ENCODE measurements at places on chromosomes 2 and 18. TPM values are rescaled to one million over a fixed set of nuclear protein-coding genes. Genes with fewer than 3 reads are reported as not detected.
A peak's percentile ranks its signal among the peaks of the same experiment; 100 is the strongest.

GRCh38 chr2:10794876-10795275 is 17.7 kb downstream of the PDIA6 start:
- H3K36me3 ChIP-seq, result peaks cover 54% of the 10 kb centered on the region
- H3K27me3 ChIP-seq, result no peaks in the 10 kb centered on the region
- no peak for DNase-seq
- no peak overlapping the region for H3K27ac ChIP-seq
- no peak overlapping the region for H3K4me3 ChIP-seq
- no peaks in the 10 kb centered on the region for H3K4me1 ChIP-seq

- H3K27ac ChIP-seq, result peak overlapping the region; percentile 40
- H3K27me3 ChIP-seq, result no peaks in the 10 kb centered on the region
- H3K4me3 ChIP-seq, result no peak overlapping the region
- DNase-seq, result no peak
- peaks cover 23% of the 10 kb centered on the region for H3K4me1 ChIP-seq
Measured at GRCh38 chr2:55157474-55157884, 74.6 kb downstream of the CLHC1 start.

GRCh38 chr2:241197947-241198346 is 9.5 kb downstream of the ANO7 start:
- DNase-seq, result no peak
- H3K27me3 ChIP-seq, result no peaks in the 10 kb centered on the region
- H3K4me3 ChIP-seq, result no peak overlapping the region
- no peak overlapping the region for H3K27ac ChIP-seq
- H3K36me3 ChIP-seq, result no peaks in the 10 kb centered on the region
- no peaks in the 10 kb centered on the region for H3K4me1 ChIP-seq

- no peak overlapping the region for H3K27ac ChIP-seq
- H3K4me3 ChIP-seq, result no peak overlapping the region
- H3K36me3 ChIP-seq, result no peaks in the 10 kb centered on the region
- no peaks in the 10 kb centered on the region for H3K27me3 ChIP-seq
- DNase-seq, result no peak
Measured at GRCh38 chr2:146661473-146662096, 1183.2 kb upstream of the ACVR2A start.

DNA sequence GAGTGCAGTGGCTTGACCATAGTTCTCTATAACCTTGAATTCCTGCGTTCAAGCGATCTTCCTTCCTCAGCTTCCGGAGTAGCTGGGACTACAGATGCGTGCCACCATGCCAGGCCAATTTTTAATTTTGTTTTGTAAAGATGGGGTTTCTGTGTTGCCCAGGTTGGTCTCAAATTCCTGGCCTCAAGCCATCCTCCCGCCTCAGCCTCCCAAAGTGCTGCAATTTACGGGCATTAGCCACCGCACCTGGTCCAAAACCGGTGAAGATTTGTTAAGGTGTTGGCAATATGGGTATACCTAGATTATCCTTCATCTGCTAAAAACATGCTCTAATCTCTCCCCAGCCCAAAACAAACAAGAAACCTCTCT is 1.3 kb upstream of the EIF2AK3 start:
- H3K36me3 ChIP-seq, result no peaks in the 10 kb centered on the region
- H3K27me3 ChIP-seq, result no peaks in the 10 kb centered on the region
- peaks cover 16% of the 10 kb centered on the region for H3K4me1 ChIP-seq
- peak overlapping the region; percentile 29 for H3K4me3 ChIP-seq

DNA sequence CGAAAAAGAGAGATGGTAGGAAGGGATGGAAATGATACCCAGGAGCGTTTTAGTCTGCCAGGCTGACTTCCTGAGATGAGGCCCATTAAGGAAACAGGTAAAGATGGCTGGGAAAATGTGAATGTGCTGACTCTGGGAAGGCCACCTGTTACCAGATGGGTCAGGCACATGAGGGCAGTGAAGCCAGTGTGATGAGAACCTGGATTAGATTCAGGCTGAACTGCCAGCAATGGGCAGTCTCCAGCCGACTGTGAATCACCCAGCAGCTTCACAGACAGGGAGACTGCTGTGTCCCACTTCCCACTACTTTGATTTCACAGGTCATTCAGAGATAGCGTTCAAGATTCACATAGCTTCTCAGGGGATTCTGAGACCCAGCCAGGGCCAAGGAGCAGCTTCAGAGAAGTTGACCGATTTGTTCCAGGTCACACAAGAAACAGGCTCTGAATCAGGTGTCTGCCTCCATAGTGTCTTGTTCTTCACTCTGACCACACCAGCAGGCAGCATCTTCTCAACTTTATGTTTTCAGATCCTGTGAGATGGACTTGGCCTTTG is 26.4 kb downstream of the CAPN13 start:
- no peaks in the 10 kb centered on the region for H3K4me1 ChIP-seq
- no peak overlapping the region for H3K4me3 ChIP-seq
- no peak overlapping the region for H3K27ac ChIP-seq
- no peaks in the 10 kb centered on the region for H3K36me3 ChIP-seq
- no peak for DNase-seq

- no peak for DNase-seq
- no peaks in the 10 kb centered on the region for H3K36me3 ChIP-seq
- no peaks in the 10 kb centered on the region for H3K27me3 ChIP-seq
Measured at GRCh38 chr2:237617587-237617982, 9.8 kb upstream of the LRRFIP1 start.

GRCh38 chr18:32909798-32910561 is 137.2 kb upstream of the KLHL14 start:
- peaks cover 10% of the 10 kb centered on the region for H3K4me1 ChIP-seq
- H3K27ac ChIP-seq, result no peak overlapping the region
- no peak overlapping the region for H3K4me3 ChIP-seq
- no peaks in the 10 kb centered on the region for H3K27me3 ChIP-seq

- H3K4me3 ChIP-seq, result no peak overlapping the region
- DNase-seq, result no peak
- H3K27ac ChIP-seq, result no peak overlapping the region
- H3K27me3 ChIP-seq, result no peaks in the 10 kb centered on the region
Measured at GRCh38 chr2:15486770-15487169, 74.4 kb downstream of the NBAS start.

GRCh38 chr2:189593115-189593514 is 12.5 kb upstream of the SLC40A1 start:
- H3K36me3 ChIP-seq, result no peaks in the 10 kb centered on the region
- no peak overlapping the region for H3K4me3 ChIP-seq
- H3K4me1 ChIP-seq, result no peaks in the 10 kb centered on the region
- no peak overlapping the region for H3K27ac ChIP-seq
- DNase-seq, result no peak
- no peaks in the 10 kb centered on the region for H3K27me3 ChIP-seq

DNA sequence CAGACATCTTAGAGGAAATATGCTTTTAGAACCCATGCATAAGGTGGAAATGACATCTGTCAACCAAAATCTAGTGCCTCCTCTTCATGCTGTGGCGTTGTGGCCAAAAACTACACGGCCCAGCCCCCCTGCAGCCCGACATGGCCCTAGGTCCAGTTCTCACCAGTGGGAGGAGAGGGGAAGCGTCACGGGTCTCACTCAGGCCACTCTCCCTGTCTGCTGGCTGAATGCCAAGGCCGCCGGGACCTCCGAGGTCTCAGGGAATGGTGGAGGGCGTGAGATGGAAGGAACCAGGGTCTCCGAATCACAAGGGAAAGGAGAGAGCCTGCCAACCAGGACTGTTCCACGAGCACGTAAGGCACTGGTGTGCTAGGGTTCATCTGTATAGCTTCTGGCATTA is 361.0 kb downstream of the ANAPC1 start:
- H3K27me3 ChIP-seq, result no peaks in the 10 kb centered on the region
- DNase-seq, result no peak
- H3K4me3 ChIP-seq, result no peak overlapping the region
- no peaks in the 10 kb centered on the region for H3K4me1 ChIP-seq

- no peak overlapping the region for H3K4me3 ChIP-seq
- no peak for DNase-seq
- H3K36me3 ChIP-seq, result no peaks in the 10 kb centered on the region
- H3K4me1 ChIP-seq, result no peaks in the 10 kb centered on the region
- no peak overlapping the region for H3K27ac ChIP-seq
Measured at GRCh38 chr2:144448389-144449027, 71.4 kb downstream of the ZEB2 start.

GRCh38 chr2:241330616-241330981 is 14.9 kb downstream of the SEPTIN2 start:
- no peaks in the 10 kb centered on the region for H3K27me3 ChIP-seq
- no peaks in the 10 kb centered on the region for H3K4me1 ChIP-seq
- H3K27ac ChIP-seq, result no peak overlapping the region
- no peak overlapping the region for H3K4me3 ChIP-seq
- DNase-seq, result no peak

DNA sequence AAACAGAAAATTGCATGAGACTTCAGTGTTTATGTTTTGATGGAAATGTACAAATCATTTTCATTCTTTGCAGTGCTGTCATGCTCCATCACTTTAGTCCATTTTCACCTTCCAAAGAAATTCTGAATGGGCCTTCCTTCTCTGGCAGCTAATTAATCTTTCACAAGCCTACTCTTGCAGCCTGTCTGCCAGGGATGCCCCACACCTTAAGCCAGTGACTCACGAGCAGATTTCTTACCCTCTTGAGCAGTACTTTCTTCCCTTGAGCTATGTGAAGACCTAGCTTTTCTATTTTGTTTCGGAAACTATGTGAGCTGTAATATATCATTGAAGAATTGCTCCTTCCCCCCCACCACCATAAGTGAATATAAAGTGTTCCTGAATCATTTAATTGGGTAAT is 404.3 kb upstream of the VWC2L start:
- DNase-seq, result no peak
- no peaks in the 10 kb centered on the region for H3K4me1 ChIP-seq
- H3K4me3 ChIP-seq, result no peak overlapping the region
- H3K27ac ChIP-seq, result no peak overlapping the region

- H3K4me3 ChIP-seq, result no peak overlapping the region
- no peak overlapping the region for H3K27ac ChIP-seq
- H3K4me1 ChIP-seq, result no peaks in the 10 kb centered on the region
- H3K27me3 ChIP-seq, result no peaks in the 10 kb centered on the region
Measured at GRCh38 chr2:108370080-108370479, 7.7 kb upstream of the SULT1C4 start.

DNA sequence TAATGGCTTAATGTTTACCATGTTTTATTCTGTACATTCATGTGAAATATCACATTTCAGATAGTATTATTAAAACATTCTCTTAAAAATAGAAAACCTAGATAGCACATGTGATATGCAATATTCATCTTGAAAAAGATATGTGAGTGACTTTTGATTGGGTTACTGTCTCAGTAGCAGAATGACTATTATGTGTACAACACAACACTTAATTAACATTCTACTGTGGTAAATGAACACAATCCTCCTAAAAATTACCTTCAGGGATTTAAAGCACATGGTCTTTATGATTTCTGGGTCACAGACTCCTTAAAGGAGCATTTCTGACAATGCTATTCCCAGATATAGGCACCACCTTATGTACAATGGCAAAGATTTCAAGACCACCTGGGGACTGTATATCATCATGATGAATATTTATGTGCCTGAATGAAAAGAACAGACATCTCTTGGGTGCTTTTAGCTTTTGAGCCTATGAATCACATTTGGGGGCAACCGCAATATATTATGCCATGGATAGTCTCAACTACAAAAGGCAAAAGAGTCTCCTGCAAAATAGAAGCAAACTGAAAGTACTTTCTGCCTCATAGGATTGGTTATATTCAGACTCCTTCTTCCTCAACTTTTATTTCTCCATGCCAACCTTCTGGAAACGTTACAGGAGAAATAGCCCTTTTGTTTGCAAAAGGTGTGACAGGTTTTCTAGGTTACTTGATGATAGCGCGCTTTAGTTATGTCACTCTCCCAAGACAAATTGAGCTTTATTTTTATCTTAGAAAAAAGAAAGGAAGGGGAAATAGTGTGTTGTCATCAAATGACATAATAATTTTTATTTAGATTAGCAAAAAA is 259.0 kb downstream of the CALCRL start:
- H3K27me3 ChIP-seq, result no peaks in the 10 kb centered on the region
- H3K4me3 ChIP-seq, result no peak overlapping the region
- H3K27ac ChIP-seq, result no peak overlapping the region
- no peaks in the 10 kb centered on the region for H3K4me1 ChIP-seq
- DNase-seq, result no peak
- no peaks in the 10 kb centered on the region for H3K36me3 ChIP-seq

The RANBP2 gene
- total RNA-seq, result 159 TPM

The FAM237A gene
- total RNA-seq, result not detected

The ZNF516 gene
- 44.8 TPM for total RNA-seq

The CPO gene
- 0.40 TPM for total RNA-seq

The EPB41L3 gene
- 40.4 TPM for total RNA-seq

The PLA2R1 gene
- total RNA-seq, result 161 TPM

The CNTNAP5 gene
- not detected for total RNA-seq

The CD8A gene
- 4.3 TPM for total RNA-seq

The DTNA gene
- 152 TPM for total RNA-seq

The SERPINB7 gene
- total RNA-seq, result not detected

The C2orf81 gene
- total RNA-seq, result 3.3 TPM

The KRTCAP3 gene
- 9.2 TPM for total RNA-seq

The CHST9 gene
- 0.05 TPM for total RNA-seq

Data from thyroid gland (tissue), 4 donors.